ENCODE measurements at places on chromosomes 5 and 9. TPM values are rescaled to one million over a fixed set of nuclear protein-coding genes. Genes with fewer than 3 reads are reported as not detected.

Gene NOTCH1
- total RNA-seq = 571 TPM

Gene SLC36A2
- total RNA-seq = not detected

Gene ABITRAM
- total RNA-seq = 10.9 TPM

Gene IL5
- total RNA-seq = not detected

Gene ISCA1
- total RNA-seq = 23.9 TPM

Gene OR1Q1
- total RNA-seq = not detected

Gene SCGB3A1
- not detected for total RNA-seq

Gene PCDHGB4
- total RNA-seq = 3.1 TPM

Gene OR1J1
- total RNA-seq = not detected

Gene ARAP3
- total RNA-seq = 3.4 TPM

Gene CCDC69
- 5.6 TPM for total RNA-seq

Data from nasal cavity respiratory epithelium epithelial cell of viscerocranial mucosa (primary cell).